ENCODE measurements at places on chromosomes 1 and 21. TPM values are rescaled to one million over a fixed set of nuclear protein-coding genes. Genes with fewer than 3 reads are reported as not detected.

The SPRTN gene
- 17.2 TPM for total RNA-seq

The CRABP2 gene
- 62.7 TPM for total RNA-seq

GRCh38 chr1:112544751-112545150, 36.0 kb downstream of the WNT2B start:
- DNase-seq: peak; percentile 75

DNA sequence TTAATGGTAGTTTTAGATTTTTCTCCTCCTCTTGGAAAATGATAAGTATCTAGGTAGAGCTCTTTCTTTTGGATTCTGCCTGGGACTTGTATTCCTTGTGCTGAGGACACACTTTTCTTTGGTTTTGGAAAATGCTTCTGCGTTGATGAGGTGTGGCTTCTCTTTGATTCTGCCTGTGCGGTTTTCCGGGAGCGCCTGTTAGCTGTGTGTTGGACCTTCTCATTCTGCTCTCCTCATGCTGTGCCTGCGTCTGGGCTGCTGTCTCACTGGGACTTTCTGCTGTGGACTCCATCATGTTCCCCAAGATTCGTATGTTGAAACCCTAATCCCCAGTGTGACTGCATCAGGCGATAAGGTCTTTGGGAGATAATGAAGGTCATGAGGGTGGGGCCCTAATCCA, 21.0 kb downstream of the C1orf174 start:
- no peak for DNase-seq

GRCh38 chr1:47596328-47596727, 158.5 kb downstream of the FOXD2 start:
- no peak for DNase-seq

DNA sequence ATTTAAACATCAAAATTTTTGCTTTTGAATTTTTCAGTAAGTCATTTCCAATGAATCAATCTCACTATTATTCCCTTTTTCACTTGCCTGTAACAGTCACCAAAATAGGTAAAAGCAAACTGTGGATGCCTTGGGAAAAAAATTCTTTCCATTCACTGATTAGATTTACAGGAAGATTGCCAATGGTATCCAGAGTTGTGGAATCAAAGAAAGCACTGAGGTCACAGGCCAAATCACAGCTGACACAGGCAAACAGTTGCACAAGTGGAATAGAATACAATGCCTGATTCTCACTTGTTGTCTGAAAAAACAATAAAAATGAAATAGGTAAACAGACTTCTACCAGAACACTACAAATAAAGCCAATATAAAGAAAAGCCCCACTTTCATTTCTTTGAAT, 48.4 kb downstream of the LTN1 start:
- peak; percentile 54 for DNase-seq

- DNase-seq: no peak
These were observed 23.6 kb upstream of the ATP5PO start for GRCh38 chr21:33939226-33939625.

DNA sequence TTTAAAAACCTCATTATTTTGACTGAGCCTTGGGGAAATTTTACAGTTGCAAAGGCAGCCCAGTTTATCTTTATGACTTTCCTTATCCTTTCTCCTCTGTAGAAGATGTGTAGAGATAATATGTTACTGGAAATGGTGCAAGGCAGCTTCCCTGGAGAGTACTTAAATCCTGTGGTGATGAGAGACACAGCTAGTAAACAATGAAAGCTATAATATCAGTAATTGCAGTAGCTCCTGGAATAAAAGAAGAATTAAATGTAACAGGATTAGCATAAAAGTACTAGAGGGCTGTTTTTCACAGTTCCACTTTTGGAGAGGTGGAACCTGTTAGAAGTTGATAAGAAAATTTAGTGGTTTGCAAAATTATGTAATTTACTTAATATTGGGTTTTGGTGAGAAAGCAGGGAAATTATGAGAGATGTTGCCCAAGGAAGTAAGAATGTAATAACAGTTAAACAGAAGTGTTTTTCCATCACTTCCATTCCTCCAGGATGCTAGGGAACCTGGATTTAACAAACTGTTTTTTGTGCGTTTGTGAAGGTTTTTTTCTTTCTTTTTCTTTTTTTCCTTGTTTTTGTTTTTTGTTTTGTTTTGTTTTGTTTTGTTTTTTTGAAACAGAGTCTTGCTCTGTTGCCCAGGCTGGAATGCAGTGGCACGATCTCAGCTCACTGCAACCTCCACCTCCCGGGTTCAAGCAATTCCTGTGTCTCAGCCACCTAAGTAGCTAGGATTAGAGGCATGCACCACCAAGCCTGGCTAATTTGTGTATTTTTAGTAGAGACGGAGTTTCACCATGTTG, 15.7 kb upstream of the EDEM3 start:
- DNase-seq: no peak

Data from fibroblast of the aortic adventitia (primary cell).